ENCODE measurements at places on chromosomes 13 and 19. TPM values are rescaled to one million over a fixed set of nuclear protein-coding genes. Genes with fewer than 3 reads are reported as not detected.
A peak's percentile ranks its signal among the peaks of the same experiment; 100 is the strongest.

GRCh38 chr13:25110956-25111584 lies 15.1 kb downstream of the PABPC3 start:
- DNase-seq, result no peak

DNA sequence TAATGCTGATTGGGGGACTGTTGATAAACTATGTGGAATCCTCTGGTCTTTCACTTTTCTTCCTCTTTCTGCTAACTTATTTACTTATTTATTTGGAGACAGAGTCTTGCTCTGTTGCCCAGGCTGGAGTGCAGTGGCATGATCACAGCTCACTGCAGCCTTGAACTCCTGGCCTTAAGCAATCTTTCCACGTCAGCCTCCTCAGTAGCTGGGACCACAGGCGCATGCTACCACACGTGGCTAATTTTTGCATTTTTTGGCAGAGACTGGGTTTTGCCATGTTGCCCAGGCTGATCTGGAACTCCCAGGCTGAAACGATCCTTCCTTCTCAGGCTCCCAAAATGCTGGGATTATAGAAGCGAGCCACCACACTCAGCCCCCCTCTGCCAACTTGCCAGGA lies 77.5 kb downstream of the ELF1 start:
- DNase-seq, result no peak

DNA sequence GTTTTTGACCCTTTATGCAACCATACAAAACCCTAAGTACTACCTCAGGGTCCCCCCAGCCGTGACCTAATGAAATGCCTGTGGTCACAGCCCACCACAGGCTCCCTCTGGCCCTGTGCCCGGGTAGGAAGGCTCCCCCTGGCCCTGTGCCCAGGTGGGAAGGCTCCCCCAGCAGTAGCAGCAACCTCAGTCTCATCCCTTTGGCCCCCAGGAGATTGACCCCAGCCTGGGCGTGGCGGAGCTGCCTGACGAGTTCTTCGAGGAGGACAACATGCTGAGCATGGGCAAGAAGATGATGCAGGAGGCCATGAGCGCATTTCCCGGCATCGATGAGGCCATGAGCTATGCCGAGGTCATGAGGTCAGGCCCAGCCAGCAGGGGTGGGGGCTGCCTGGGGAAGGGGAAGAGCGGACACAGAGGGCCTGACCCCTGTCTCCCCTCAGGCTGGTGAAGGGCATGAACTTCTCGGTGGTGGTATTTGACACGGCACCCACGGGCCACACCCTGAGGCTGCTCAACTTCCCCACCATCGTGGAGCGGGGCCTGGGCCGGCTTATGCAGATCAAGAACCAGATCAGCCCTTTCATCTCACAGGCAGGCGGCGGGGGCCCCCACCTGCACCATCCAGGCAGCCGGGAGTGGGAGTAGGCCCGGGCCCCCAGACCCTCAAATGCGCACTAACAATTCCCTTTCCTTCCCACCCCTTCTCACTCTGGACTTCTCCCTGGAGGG lies 6.3 kb upstream of the BEST2 start:
- no peak for DNase-seq

DNA sequence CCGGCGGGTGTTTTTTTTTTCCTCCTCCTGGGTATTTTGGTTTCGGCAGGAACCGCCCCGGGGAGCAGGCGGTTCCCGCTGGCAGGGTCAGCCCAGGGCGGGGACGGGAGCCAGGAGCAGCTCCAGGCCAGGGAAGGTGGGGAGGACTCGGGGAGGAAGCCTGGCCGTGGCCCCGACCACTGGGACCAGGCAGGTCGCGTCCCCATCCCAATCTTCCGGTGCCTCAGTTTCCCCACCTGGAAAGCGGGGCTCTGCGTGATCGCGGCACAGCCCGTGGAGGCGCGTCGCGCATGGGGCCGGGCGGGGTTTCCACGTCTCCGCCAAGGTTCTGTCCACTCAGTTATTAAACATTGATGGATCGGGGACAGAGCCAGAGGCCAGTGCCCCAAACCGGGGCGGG lies 34.8 kb downstream of the IL12RB1 start:
- no peak for DNase-seq

- DNase-seq, result no peak
These were observed 1010.6 kb downstream of the PCDH9 start for GRCh38 chr13:66219506-66219905.

GRCh38 chr19:18865106-18865972 lies 30.6 kb downstream of the CERS1 start:
- DNase-seq, result no peak

DNA sequence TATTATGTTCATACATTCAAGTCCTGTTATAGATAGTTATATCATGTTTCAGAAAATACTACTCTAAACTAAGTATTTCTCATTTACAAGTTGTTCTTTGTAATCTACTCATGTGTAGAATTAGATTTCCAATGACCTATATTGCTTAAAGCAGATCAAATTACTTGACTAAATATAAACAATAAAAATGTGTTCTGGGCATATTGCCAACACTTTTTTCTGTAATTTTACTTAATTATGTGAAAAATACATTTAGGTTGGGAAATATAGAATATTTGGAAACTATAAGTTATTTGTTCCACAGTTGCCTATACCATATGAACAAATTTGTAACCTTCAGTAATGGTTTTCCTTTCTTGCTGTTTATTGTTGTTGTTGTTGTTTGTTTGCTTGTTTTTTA lies 275.2 kb upstream of the PCDH9 start:
- no peak for DNase-seq

GRCh38 chr19:30229525-30230174 lies 142.5 kb upstream of the ZNF536 start:
- DNase-seq, result peak; percentile 74

Gene ARHGAP33
- 1.7 TPM for total RNA-seq

Gene DACH1
- not detected for total RNA-seq

Gene YJU2
- total RNA-seq, result 40.4 TPM
